ENCODE measurements at places on chromosomes 6 and 20. TPM values are rescaled to one million over a fixed set of nuclear protein-coding genes. Genes with fewer than 3 reads are reported as not detected.

GRCh38 chr6:31597006-31597405 lies 4.2 kb upstream of the NCR3 start:
- H3K27me3 ChIP-seq = no peaks in the 10 kb centered on the region
- H3K36me3 ChIP-seq = no peaks in the 10 kb centered on the region
- DNase-seq = no peak
- no peak overlapping the region for H3K4me3 ChIP-seq

Gene RCAN2
- total RNA-seq = 3.0 TPM

- H3K27ac ChIP-seq = no peak overlapping the region
- H3K4me3 ChIP-seq = no peak overlapping the region
- DNase-seq = no peak
- H3K36me3 ChIP-seq = peaks cover 11% of the 10 kb centered on the region
These were observed 61.4 kb upstream of the IL20RA start for GRCh38 chr6:137106183-137106582.

DNA sequence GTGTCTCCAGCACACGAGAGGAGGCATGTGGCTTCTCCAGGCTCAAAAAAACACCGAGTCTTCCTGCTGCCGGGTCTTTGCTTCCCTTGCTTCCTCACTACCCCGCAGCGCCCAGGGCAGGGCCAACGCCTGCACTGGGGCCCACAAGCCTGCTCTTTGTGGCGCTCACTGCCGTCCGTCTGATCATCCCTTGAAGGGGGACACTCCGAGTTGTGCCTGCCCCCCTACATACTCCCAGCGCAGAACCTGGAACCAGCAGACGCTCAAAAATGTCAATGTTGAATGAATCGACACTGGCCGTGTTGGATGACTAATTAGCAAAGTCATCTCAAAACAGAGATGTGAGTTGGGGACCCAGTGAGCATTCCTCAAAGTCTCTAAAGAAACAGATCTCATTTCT lies 8.1 kb upstream of the ARFGAP1 start:
- H3K36me3 ChIP-seq = no peaks in the 10 kb centered on the region
- no peak overlapping the region for H3K27ac ChIP-seq
- H3K27me3 ChIP-seq = no peaks in the 10 kb centered on the region
- no peak overlapping the region for H3K4me3 ChIP-seq
- no peak for DNase-seq

DNA sequence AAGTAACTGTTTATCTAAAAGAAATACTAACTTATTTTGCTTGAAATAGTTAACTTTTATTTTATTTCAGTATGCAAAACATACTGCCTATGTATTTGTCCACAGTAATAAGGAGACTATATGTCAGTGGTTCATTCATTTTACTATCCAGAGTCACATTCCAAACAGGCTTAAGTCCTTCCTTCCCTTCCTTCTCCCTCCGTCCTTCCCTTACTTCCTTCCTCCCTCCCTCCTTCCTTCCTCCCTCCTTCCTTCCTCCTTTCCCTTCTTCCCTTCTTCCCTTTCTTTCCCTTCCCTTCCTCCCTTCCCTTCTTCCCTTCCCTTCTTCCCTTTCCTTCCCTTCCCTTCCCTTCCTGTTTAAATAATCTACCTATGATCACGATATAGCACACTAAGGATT lies 899.2 kb downstream of the EYS start:
- no peaks in the 10 kb centered on the region for H3K27me3 ChIP-seq
- no peak overlapping the region for H3K27ac ChIP-seq
- H3K36me3 ChIP-seq = no peaks in the 10 kb centered on the region
- H3K4me3 ChIP-seq = no peak overlapping the region
- no peaks in the 10 kb centered on the region for H3K4me1 ChIP-seq

Gene ZSCAN31
- 3.6 TPM for total RNA-seq

- H3K4me1 ChIP-seq = no peaks in the 10 kb centered on the region
- no peak overlapping the region for H3K27ac ChIP-seq
- H3K4me3 ChIP-seq = no peak overlapping the region
- H3K36me3 ChIP-seq = peaks cover 5% of the 10 kb centered on the region
These were observed 23.5 kb upstream of the SIM1 start for GRCh38 chr6:100488244-100488643.

GRCh38 chr6:37119387-37119886 lies 50.5 kb upstream of the PIM1 start:
- H3K27me3 ChIP-seq = no peaks in the 10 kb centered on the region
- H3K4me1 ChIP-seq = peaks cover 3% of the 10 kb centered on the region
- no peak overlapping the region for H3K4me3 ChIP-seq
- DNase-seq = no peak
- peaks cover 51% of the 10 kb centered on the region for H3K36me3 ChIP-seq
- no peak overlapping the region for H3K27ac ChIP-seq

DNA sequence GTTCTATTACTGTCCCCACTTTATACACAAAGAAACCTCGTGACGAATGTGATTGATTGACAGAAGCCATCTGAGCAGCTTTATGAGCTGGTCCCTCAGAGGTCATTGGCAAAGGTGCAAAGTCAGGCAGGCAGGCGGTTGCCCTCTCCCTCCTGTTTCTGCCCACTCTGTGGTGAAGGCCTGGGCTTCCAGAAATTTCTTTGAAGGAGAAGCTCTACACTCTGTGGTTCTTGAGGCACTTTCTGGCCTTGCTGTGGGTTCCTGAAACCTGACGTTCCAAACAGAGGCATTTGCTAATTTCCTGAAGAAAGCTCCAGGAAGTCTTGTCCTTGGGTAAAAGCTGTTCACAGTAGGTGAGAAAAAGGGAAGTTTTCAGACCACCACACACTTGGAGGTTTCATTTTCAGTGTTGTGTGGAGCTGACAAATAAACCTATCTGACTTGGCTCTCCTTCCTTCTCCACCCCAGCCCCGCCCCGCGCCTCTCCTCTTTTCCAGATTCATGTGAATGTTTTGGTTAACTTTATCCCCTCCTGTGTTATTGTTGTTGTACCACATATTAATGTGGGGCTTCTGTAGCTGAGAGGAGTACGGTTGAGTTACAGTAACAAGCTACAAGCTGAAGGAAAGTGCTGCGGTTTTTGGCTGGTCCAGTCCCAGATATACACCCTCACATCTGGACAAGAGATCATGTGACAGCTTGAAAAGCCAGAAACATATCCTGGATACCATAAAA lies 274.1 kb downstream of the CLIC5 start:
- no peaks in the 10 kb centered on the region for H3K27me3 ChIP-seq
- no peak overlapping the region for H3K27ac ChIP-seq
- H3K36me3 ChIP-seq = no peaks in the 10 kb centered on the region
- no peak for DNase-seq

DNA sequence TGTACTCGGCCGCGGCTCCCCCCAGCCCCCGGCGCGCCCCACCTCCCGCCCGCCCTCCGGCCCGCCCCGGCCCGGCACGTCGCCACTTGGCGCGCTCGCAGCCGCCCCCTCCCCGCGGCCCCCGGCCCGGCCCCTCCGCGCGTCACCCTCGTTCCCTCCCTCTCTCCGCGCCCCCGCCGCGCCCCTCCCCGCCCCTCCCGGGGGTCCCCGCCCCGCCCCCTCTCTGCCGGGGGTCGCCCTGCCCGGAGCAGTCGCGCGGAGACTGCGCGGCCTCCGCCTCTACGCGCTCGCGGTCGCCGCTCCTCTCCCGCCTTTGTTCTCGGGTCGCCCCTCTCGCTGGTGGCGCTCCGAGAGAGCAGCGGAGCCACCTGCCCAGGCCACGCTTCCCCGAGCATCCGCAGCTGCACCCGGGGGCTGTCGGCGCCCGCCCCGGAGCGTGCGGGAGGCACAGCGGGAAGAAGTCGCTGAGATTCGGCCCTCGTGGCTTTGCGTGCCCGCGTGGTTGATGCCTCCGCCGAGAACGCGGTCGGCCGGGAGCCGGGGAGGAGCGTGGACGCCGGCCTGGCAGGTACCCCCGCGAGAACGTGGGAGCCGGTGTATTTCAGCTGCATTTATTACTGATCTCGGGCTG lies at the start of gene PHF10:
Gene PHF10, minus strand, starts transcription at position 7 of the 631 bp plus-strand sequence. CDS start 569 bp downstream, outside the sequence.
- H3K4me1 ChIP-seq = no peaks in the 10 kb centered on the region
- H3K4me3 ChIP-seq = peak within 1 kb of the TSS; percentile 82
- H3K36me3 ChIP-seq = no peaks in the 10 kb centered on the region
- H3K27ac ChIP-seq = no peak within 1 kb of the TSS
- no peaks in the 10 kb centered on the region for H3K27me3 ChIP-seq

GRCh38 chr6:111381123-111381522 lies 101.9 kb downstream of the REV3L start:
- H3K36me3 ChIP-seq = no peaks in the 10 kb centered on the region
- H3K27me3 ChIP-seq = no peaks in the 10 kb centered on the region
- H3K4me3 ChIP-seq = no peak overlapping the region
- DNase-seq = no peak
- H3K27ac ChIP-seq = no peak overlapping the region
- no peaks in the 10 kb centered on the region for H3K4me1 ChIP-seq

- H3K27me3 ChIP-seq = no peaks in the 10 kb centered on the region
- DNase-seq = peak; percentile 73
- H3K4me3 ChIP-seq = peak overlapping the region; percentile 64
- H3K36me3 ChIP-seq = no peaks in the 10 kb centered on the region
- no peaks in the 10 kb centered on the region for H3K4me1 ChIP-seq
These were observed 674 bp downstream of the NRSN1 start for GRCh38 chr6:24126586-24127192.

Gene DNAH8
- not detected for total RNA-seq

DNA sequence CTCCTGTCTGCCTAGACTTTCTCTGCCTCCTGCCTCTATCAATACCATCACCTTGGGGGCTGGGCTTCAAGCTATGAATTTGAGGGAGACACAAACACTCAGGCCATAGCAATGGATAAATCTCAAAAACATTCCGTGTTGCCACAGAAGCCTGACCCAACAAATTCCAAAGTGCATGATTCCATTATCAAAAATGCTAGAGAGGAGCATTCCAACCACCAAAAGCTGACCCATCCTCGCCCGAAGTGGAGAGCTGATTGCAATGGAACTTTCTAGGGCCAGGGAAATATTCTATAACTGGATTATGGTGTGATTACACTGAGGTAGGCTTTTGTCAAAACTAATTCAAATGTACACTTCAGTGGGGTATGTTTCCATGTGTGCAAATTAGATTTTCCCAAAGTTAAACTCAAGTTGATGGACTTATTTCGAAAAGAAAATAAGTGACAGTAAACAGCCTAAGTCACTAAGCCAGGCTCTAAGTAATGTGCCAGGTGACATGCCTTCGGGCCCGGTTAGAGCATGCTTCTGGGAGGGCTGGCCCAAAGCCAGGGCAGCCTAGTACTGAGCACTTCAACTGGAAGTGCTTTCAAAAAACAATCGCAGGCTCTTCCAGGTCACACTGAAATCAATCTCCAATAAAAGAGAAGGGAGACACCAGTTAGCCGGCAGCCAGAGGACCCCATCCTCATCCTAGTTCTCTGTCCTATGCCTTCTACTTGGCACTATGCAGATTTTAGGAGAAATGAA lies 142.3 kb downstream of the TBXT start:
- no peak overlapping the region for H3K4me3 ChIP-seq
- DNase-seq = no peak
- H3K27ac ChIP-seq = no peak overlapping the region
- no peaks in the 10 kb centered on the region for H3K4me1 ChIP-seq

- no peak for DNase-seq
- H3K27me3 ChIP-seq = no peaks in the 10 kb centered on the region
- H3K4me1 ChIP-seq = no peaks in the 10 kb centered on the region
- H3K27ac ChIP-seq = no peak overlapping the region
These were observed 78.1 kb downstream of the CFAP61 start for GRCh38 chr20:20130399-20130798.
